ENCODE measurements at places on chromosomes 12 and 14.
A peak's percentile ranks its signal among the peaks of the same experiment; 100 is the strongest.

- DNase-seq: no peak
These were observed 68.4 kb upstream of the ASPG start for GRCh38 chr14:104016873-104017650.

- no peak for DNase-seq
These were observed 243.2 kb downstream of the CACNA1C start for GRCh38 chr12:2295941-2296461.

GRCh38 chr14:54140551-54140950 lies 183.9 kb upstream of the BMP4 start:
- DNase-seq: no peak

- DNase-seq: peak; percentile 64
These were observed 28.8 kb downstream of the YEATS4 start for GRCh38 chr12:69388371-69388770.

DNA sequence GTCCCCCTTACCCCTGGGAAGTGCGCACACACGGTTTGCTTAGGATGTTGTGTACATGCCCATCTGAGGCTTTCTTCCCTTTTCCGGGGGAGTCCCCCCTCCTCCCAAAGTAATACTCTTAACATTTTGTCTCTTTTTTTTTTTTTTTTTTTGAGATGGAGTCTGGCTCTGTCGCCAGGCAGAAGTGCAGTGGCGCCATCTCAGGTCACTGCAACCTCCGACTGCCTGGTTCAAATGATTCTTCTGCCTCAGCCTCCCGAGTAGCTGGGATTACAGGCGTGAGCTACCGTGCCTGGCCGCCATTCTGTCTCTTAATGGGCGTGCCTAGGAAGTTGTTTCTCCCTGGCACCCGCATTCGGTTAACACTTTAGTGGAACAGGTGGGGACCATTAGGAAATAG lies 4.5 kb upstream of the GMFB start:
- no peak for DNase-seq

- no peak for DNase-seq
These were observed 19.2 kb downstream of the PACS2 start for GRCh38 chr14:105333613-105334364.

- peak; percentile 23 for DNase-seq
These were observed 1205.3 kb downstream of the GALC start for GRCh38 chr14:86787717-86788116.

DNA sequence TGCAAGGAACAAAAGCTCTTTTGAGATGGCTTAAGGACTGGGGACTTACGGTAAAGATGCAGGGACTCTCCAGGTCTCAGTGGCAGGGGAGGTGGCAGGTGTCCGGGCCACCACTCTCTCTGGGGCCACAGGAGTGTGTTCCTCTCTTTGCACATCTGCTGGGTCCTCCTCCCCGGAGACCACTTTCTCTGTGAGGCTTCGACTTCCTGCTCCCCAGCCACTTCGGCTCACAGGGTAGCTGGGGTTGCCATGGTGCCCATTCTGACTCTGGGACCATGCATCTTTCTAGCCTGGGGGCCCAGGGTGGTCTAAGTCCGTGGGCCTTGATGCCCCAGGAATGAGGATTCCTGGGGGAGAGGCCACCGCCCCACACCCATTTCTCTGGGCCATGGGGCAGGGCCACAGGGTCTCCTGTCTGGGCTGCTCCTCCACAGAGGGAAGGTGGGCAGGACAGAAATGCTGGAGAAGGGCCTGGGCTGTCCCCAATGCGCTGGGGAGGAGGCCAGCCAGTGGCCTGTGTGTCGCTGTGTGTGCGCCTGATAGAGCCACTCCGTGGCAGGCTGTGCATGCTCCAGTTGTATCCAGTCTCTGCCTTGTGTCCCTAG lies 38.5 kb downstream of the CCDC92 start:
- no peak for DNase-seq

GRCh38 chr12:67710582-67710981 lies 62.0 kb downstream of the DYRK2 start:
- DNase-seq: no peak

DNA sequence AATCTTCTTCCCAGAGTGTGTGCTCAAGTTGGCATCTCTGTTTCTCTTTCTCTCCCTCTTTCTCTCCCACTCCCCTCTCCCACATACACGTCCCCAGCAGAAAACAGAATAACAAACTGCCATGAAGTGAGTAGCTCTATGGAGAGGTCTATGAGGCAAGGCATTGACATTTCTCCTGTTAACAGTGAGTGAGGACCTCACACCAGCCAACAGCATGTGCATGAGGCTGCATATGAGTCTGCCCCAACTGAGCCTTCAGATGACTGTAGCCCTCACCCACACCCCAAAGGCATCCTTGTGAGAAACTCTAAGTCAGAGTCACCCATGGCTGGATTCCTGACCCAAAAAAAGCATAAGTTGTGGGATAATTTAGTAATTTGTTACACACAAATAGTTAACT lies 50.4 kb downstream of the MAGOHB start:
- no peak for DNase-seq

DNA sequence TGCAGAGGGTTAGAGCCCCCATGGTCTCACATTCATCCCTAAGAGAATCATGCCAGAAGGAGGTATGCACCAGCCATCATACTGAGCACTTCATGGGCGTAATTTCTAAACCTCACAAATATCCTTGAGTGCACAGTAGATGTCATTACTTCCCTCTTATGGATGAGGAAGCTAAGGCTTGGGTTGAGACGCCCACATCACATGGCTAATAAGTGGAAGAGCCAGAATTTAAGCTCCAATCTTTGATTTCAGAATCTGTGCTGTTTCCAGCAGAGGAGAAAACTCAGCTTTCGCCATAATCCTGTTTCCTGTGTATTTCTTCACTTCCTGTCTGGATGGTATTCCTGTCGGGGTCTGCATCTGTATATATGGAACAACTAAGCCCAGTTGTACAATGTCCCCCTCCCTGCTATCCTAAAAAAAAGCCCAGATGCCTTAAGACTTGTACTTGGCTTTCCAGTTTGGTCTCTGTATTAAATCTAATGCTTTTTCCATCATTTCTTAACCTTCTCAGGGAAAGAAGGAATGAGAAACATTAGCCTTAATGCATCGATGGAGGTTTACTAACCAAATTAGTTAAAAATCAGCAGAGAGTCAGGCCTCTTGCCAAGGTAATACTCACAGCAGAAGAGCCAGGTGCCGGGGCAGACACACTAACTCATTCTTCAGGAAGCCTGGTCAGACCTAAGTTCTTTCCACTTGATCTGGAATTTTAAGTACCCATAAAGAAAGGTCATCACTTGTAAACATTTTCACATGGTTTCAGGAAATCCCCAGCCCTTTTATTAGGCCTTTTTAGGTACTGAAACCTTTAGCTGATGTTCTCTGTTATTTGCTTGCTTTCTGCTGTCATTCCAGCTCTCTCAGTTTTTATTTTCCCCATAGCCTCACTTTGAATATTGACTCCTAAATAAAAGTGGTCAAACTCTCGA lies 5.3 kb downstream of the ISCU start:
- DNase-seq: no peak

DNA sequence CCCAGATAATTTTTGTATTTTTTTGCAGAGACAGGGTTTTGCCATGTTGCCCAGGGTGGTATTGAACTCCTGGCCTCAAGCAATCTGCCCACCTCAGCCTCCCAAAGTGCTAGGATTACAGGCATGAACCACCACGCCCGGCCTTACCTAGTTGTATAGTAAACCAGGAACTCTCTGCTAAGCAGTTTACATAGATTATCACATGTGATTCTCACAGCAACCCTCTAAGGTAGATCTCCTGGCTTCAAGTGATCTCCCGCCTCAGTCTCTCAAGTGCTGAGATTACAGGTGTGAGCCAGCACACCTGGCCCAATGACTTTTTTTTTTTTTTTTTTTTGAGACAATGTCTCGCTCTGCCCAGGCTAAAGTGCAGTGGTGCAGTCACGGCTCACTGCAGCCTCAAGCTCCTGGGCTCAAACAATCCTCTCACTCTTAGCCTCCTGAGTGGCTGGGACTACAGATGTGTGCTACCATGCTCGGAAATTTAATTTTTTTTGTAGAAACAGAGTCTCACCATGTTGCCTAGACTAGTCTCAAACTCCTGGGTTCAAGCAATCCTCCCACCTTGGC lies 26.0 kb upstream of the ATP2A2 start:
- no peak for DNase-seq

- peak; percentile 53 for DNase-seq
These were observed at the start of gene TMCC3 for GRCh38 chr12:94650143-94651056. TSS of gene TMCC3 (minus strand) at chr12:94650557. CDS start at chr12:94650430, 127 bp downstream.

DNA sequence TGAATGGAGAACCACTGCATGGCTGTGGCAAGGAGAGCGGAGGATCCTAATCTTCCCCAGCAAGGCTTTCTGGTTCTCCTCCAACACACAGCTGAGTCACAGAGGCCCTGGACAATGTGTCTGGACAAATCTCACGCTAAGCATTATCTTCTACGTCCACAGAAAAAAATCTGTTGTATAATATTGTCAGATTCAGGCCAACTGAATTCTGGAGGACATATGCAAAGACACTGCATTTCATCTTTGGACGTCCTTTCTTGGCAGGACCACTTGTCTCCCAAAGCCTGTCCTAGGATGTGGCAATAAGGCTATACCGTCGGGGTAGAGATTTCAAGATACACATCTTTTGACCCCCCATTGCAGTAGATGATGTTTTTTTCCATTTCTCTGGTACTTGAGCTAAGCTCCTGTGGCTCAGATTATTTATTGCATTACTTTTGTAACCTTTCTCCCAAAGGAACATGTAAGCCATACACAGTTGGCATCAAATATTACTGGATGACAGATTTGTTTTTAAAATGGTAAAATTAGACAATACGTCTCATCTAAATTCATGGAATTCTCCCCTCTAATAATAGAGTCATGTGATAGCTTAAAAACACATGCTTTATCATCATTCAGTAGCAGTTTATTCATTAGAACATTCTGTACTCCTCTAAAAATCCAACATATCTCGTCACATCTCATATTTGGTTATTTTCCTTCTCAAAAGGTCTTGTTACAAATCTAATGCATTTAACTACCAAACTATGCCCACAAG lies 19.4 kb downstream of the LMO3 start:
- DNase-seq: no peak

- DNase-seq: no peak
These were observed 17.0 kb downstream of the CCDC77 start for GRCh38 chr12:418432-418831.

DNA sequence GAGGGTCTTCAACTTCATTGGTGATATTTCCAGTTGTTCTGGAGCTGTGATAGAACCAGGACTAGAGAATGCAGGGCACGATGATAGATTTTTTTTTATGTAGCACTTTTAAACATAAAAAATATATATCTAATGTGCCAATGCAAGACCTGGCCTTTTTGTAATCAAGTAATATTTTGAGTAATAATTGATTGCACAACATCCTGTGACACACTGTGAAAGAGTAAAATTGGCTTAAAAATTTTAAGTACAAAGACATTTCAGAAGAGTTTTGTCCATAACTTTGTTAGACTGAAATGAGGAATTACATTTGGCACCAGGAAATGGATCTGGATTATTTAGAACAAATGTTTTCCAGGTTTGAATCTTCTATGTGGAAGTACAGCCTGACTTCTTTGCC lies 22.1 kb downstream of the PRKCH start:
- DNase-seq: peak; percentile 30

GRCh38 chr14:33016613-33017012 lies 77.9 kb downstream of the NPAS3 start:
- no peak for DNase-seq

DNA sequence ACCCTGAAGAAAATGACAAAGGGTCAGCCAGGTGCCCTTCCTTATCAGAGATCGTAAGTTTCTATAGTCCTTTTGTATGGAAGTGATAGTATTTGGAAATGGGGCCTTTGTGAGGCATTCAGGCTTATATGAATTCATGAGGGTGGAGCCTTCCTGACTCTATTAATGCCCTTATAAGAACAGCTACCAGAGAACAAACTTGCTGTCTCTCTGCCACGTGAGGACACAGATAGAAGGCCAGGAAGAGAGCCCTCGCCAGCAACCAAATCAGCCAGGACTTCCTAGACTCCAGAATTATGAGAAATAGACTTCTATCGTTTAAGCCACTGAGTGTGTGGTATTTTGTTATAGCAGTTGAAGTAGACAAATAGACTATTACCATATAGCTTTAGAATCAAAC lies 36.7 kb downstream of the TRMT5 start:
- DNase-seq: no peak

- no peak for DNase-seq
These were observed 138.2 kb downstream of the CALM1 start for GRCh38 chr14:90534838-90535555.

- DNase-seq: no peak
These were observed 1.5 kb upstream of the HCAR1 start for GRCh38 chr12:122732170-122732569.

DNA sequence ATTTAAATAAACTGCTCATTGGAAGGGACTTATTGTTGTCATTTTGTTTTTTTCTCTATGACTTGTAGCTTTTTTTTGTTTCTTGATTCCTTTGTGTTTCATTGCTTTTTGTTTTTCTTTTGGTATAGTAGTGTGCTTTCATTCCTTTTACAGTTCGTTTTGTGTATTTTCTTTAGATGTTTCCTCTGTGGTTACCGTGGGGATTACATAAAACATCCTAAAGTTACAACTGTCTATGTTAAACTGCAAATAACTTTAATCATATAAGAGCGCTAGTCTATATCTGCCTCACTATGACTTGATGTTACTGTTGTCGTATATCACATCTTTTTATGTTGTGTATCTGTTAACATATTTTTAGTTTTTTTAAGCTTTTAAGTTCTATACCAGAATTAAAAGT lies 86.9 kb downstream of the ATF7IP start:
- no peak for DNase-seq

DNA sequence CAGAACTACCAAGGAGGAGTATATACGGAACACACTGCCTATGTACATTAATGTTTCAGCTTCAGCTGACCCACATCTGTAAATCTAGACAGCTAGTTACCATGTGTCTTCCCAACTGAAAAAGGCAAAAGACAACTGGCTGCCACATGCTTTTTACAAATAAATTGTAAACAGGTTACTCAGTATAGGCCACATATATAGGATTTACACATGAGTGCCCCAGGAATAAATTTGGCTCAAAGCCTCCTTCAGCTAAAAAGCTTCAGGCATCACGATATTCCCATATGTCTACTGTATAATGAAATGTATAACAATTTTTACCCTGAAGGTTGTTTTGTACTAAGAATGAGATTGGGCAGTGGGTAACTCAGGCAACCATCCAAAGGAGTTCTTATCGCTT lies 175.9 kb upstream of the BMP4 start:
- DNase-seq: no peak

DNA sequence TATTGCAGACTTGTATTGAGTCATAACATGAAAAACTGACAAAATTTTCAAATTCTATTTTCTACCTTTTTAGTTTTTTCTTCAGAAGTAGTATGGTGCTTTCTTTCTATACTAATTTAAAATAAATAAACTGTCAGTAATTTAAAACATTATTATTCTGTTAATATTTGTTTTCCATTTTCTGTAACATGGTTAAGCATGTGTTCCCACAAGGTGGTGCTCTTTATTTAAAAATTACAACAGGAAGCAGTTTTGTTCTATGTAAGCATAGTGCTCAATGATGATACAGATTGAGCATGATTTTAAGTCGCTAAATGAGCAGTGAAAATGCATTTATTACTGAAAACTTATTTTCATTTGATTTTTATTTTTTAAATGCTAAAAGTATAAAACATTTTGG lies 114.6 kb downstream of the PPFIA2 start:
- DNase-seq: peak; percentile 56

GRCh38 chr14:52776816-52777215 lies 14.6 kb downstream of the GNPNAT1 start:
- DNase-seq: no peak

- DNase-seq: peak; percentile 92
These were observed 134.8 kb upstream of the FUT8 start for GRCh38 chr14:65277580-65278270.

Measured in hematopoietic multipotent progenitor cell treated with erythropoietin and hydrocortisone succinate and interleukin-3 and kit ligand, for 6 days (in vitro differentiated cells).